Stimulated activated CD4-positive, alpha-beta T cell treated with anti-CD3 and anti-CD28 coated beads, TNF-alpha, amount 100 ng/mL, for 4 hours (primary cell): ENCODE measurements at places on chromosomes 7 and 10.

DNA sequence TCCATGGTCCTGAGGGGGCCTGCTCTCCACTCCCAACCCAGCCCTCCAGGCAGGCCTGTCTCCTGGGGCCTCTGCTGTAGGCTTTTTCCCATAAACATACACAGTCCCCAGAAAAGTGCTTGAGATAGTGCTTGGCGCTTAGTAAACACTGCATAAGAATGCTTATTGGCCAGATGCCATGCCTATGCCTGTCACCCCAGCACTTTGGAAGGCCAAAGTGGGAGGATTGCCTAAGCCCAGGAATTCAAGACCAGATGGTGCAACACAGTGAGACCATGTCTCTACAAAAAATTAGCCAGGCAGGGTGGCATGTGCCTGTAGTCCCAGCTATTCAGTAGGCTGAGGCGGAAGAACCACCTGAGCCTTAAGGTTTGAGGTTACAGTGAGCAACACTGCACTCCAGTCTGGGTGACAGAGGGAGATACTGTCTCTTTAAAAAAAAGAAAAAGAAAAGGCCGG lies 24.6 kb upstream of the ASL start:
- no peak for DNase-seq

DNA sequence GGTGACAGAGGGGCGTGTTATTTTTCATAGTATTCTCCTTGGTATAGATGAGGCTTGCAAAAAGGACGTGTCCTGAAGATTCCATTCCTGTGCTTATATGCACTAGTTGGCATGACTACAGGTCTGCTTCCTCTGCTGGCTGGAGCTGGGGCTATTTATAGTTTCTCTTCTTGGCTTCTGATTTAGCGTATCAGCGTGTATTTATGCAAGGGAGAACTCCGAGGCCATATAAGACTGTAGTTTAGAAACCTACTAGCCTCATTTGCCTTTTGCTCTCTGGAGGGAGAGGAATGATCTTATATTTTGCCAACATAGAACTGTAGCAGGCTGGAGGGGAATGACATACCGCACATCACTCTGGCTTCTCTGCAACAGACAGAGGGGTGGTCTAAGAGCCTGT lies 39.7 kb downstream of the CACNB2 start:
- no peak for DNase-seq

GRCh38 chr10:127912607-127913367 lies 5.9 kb downstream of the PTPRE start:
- DNase-seq = no peak

DNA sequence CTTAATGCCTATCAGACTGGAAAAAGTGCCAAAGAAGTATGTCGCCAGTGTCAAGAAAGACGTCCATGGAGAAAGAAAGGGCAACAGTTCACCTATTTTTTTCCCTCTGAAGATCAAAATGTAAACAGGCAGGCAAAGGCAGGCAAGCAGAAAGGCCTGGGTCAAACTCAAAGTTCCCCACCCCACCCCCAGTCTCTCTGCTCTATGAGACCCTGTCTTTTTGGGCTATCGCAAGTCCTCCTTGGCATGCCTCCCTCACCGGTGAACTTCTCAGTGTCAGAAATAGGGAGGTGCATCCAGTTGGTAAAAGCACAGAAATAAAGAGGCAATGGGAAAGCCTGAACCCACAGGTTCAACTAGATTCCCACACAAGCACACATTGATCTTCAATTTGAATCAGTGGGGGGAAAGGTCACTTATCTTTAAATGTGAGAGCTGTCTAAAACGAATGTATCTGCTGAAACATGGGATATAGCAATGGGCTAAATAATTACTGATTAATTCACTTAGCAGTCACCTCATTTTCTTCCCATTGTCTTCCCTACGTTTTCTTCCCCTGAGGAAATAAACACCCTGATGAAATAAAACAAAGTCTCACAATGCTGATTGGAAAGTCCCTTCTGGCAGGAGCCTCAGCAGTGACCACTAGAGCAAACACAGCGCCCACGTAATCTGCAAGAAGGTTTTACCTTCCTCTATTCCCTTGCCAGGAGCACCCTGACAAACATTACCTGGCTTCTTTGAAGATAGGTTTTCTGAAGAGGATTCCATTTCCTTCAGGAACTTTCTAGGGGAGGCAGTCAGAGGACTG lies 31.1 kb downstream of the JAZF1 start:
- DNase-seq = no peak

GRCh38 chr7:50632561-50633413 lies 67.6 kb upstream of the DDC start:
- DNase-seq = peak; percentile 19
